ENCODE measurements at places on chromosomes 4 and X. TPM values are rescaled to one million over a fixed set of nuclear protein-coding genes. Genes with fewer than 3 reads are reported as not detected.

DNA sequence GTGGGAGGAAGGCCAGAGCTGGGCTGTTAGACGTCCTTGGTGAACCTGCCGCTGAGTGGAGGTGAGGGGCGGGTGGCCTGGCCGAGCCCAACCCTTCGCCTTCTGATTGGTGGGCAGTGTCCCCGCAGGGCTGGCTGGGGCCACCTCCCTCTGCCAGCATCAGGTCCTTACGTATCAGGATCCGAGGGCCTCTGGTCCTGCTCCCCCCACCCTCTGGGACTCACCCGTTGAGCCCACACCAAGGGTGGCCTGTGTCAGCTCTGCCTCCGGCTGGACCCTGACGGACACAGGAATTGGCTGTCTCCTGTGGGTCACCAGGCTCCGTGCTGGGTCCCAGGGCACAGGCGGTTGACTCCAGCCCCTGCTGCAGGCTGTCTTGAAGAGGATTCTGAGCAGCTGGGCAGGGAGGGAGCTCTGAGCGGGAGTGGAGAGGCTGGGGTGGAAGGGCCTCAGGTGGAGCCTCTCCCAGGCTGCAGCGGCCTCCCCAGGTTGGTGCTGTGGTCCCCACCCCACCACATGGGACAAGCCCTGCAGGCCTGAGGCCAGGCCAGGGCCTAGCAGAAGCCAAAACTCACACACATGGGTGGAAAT lies 58.4 kb upstream of the NKX1-1 start:
- no peak overlapping the region for H3K27ac ChIP-seq
- H3K4me3 ChIP-seq = no peak overlapping the region
- H3K27me3 ChIP-seq = peaks cover 4% of the 10 kb centered on the region
- H3K4me1 ChIP-seq = no peaks in the 10 kb centered on the region

DNA sequence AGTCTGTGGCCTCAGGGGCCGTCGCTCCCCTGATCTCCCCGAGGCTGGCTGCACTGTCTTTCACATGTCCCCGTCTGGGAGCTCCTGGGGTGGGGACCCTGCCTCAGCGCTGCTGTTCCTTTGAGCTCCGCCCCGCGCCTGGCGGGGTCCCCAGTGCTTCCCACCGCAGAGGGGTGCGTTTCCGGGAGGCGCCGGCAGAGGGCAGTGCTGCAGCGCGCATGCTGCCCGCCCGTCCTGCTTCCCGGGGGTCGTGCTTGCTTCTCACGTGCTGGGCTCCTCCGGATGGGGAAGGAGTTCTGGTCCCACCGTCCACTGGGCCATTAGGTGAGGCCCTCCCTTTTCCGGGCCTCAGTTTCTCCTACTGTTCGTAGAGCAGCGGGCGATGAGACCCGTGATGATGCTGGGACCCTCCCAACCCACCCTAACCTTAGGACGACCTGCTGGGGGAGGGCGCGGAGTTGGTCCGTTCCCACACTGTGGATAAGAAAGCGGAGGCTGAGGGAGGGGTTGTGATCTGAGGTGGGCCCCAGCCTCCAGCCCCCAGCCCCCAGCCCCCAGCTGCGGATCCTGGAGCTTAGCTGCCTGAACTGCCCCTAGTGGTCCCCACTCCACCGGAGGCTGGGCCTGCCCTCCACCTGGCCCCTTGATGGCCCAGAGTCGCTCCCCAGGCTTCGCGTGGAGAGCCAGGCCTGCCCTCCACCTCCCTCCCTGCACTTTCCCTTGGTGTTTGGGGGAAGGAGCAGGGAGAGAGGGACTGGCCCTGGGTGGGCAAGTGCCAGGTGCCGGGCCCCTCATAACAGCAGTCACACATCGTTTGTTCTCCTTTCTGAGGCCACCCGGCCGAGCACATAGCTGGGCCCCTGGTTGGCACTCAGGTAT lies 15.3 kb downstream of the CPZ start:
- no peaks in the 10 kb centered on the region for H3K27me3 ChIP-seq
- no peak overlapping the region for H3K27ac ChIP-seq
- peak; percentile 45 for DNase-seq
- no peaks in the 10 kb centered on the region for H3K36me3 ChIP-seq
- H3K4me3 ChIP-seq = no peak overlapping the region

- H3K27ac ChIP-seq = no peak overlapping the region
- H3K4me1 ChIP-seq = peaks cover 4% of the 10 kb centered on the region
- H3K4me3 ChIP-seq = no peak overlapping the region
- H3K27me3 ChIP-seq = no peaks in the 10 kb centered on the region
These were observed 9.8 kb downstream of the NDNF start for GRCh38 chr4:121062521-121062920.

GRCh38 chr4:41611881-41612871 lies 74.2 kb downstream of the LIMCH1 start:
- DNase-seq = peak; percentile 84
- peak overlapping the region; percentile 43 for H3K27ac ChIP-seq
- H3K27me3 ChIP-seq = no peaks in the 10 kb centered on the region

- peak overlapping the region; percentile 65 for H3K27ac ChIP-seq
- no peaks in the 10 kb centered on the region for H3K4me1 ChIP-seq
- H3K27me3 ChIP-seq = no peaks in the 10 kb centered on the region
- no peak for DNase-seq
These were observed 52.3 kb downstream of the KIAA0232 start for GRCh38 chr4:6834867-6835266.

- no peak for DNase-seq
- H3K4me3 ChIP-seq = no peak overlapping the region
- H3K36me3 ChIP-seq = no peaks in the 10 kb centered on the region
- H3K27me3 ChIP-seq = no peaks in the 10 kb centered on the region
- no peak overlapping the region for H3K27ac ChIP-seq
These were observed 61.0 kb downstream of the REELD1 start for GRCh38 chr4:146275370-146275769.

- H3K4me3 ChIP-seq = peak overlapping the region; percentile 83
- no peaks in the 10 kb centered on the region for H3K27me3 ChIP-seq
- H3K4me1 ChIP-seq = peaks cover 27% of the 10 kb centered on the region
- H3K36me3 ChIP-seq = no peaks in the 10 kb centered on the region
These were observed 777 bp upstream of the WDFY3 start for GRCh38 chr4:84967243-84967690.

DNA sequence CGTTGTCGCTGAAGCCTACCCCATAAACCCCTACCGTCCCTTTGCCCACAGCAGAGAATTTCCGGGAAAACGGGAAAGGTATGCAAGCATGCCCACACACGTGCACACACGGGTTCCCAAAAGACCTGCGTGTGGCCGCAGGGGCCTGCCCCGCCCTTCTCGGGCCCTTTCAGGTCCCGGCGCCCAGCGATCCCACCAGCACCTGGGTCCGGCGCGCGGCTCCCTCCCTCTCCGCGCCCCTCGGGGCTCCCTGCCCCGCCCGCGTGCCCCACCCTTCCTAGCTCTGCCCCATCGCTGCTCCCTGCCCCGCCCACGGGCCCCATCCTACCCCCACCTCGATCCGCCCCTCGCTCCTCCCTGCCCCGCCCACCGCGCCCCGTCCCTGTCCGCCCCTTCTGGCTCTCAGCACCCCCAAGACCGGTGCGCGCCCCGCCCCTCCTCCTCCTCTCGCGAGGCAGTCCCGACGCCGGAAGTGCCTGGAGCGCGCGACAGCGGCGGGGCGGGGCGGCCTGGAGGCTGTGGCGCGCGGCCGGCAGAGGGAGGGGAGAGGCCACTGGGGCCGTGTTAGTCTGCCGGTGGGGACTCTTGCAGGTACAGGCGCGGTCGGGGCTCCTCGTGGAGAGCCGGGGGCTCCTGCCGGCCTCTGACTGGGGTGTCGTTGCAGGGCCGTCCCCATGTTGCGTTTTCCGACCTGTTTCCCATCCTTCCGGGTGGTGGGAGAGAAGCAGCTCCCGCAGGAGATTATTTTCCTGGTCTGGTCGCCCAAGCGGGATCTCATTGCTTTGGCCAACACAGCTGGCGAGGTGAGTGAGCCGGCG lies at the start of gene ANAPC4:
Gene ANAPC4, plus strand, starts transcription at position 510 of the 818 bp plus-strand sequence. Its CDS starts 165 bp downstream, at position 675.
- peak; percentile 94 for DNase-seq
- peaks cover 9% of the 10 kb centered on the region for H3K36me3 ChIP-seq
- peak within 1 kb of the TSS; percentile 80 for H3K4me3 ChIP-seq
- no peaks in the 10 kb centered on the region for H3K27me3 ChIP-seq

- no peaks in the 10 kb centered on the region for H3K4me1 ChIP-seq
- no peak overlapping the region for H3K27ac ChIP-seq
- H3K4me3 ChIP-seq = no peak overlapping the region
- peaks cover 26% of the 10 kb centered on the region for H3K27me3 ChIP-seq
- H3K36me3 ChIP-seq = no peaks in the 10 kb centered on the region
- DNase-seq = peak; percentile 39
These were observed 6.6 kb downstream of the GUCY2F start for GRCh38 chrX:109475174-109475891.

- no peaks in the 10 kb centered on the region for H3K27me3 ChIP-seq
- H3K36me3 ChIP-seq = no peaks in the 10 kb centered on the region
- DNase-seq = peak; percentile 7
- no peak overlapping the region for H3K27ac ChIP-seq
These were observed 2153.6 kb upstream of the AGA start for GRCh38 chr4:179595671-179596410.

GRCh38 chr4:176186671-176187395 lies 8.6 kb downstream of the SPATA4 start:
- H3K27me3 ChIP-seq = no peaks in the 10 kb centered on the region
- DNase-seq = peak; percentile 63
- no peaks in the 10 kb centered on the region for H3K4me1 ChIP-seq
- no peaks in the 10 kb centered on the region for H3K36me3 ChIP-seq
- H3K27ac ChIP-seq = no peak overlapping the region

- H3K4me3 ChIP-seq = no peak overlapping the region
- no peaks in the 10 kb centered on the region for H3K4me1 ChIP-seq
These were observed 20.2 kb upstream of the LRBA start for GRCh38 chr4:151035328-151035727.

DNA sequence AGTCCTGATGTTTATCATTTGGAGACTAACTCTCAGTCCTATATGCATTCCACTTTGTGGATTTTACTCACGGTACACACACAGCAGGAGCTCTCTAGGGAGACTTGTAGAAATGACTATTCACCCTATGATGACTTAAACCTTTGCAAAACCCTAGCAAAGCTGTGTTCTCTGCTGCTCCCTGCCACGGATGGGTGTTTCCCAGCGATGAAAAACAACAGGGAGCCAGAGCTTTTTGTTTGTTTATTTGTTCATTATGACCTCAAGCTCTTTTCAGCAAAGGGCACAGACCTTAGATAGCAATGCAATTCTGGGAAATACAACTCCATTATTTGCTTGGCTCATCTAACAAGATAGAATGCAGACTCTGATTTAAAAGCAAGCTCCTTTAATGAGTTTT lies 156.6 kb downstream of the GRIA3 start:
- H3K27ac ChIP-seq = no peak overlapping the region
- H3K4me1 ChIP-seq = no peaks in the 10 kb centered on the region
- DNase-seq = no peak
- no peaks in the 10 kb centered on the region for H3K27me3 ChIP-seq
- no peak overlapping the region for H3K4me3 ChIP-seq
- H3K36me3 ChIP-seq = no peaks in the 10 kb centered on the region

- H3K4me1 ChIP-seq = no peaks in the 10 kb centered on the region
- no peak for DNase-seq
- H3K4me3 ChIP-seq = no peak overlapping the region
These were observed 102.4 kb upstream of the PLAC1 start for GRCh38 chrX:134760650-134761049.

- DNase-seq = no peak
- H3K4me1 ChIP-seq = peaks cover 14% of the 10 kb centered on the region
- no peak overlapping the region for H3K27ac ChIP-seq
- H3K36me3 ChIP-seq = no peaks in the 10 kb centered on the region
- H3K27me3 ChIP-seq = no peaks in the 10 kb centered on the region
- H3K4me3 ChIP-seq = no peak overlapping the region
These were observed 52.8 kb downstream of the GPRIN3 start for GRCh38 chr4:89254847-89255246.

DNA sequence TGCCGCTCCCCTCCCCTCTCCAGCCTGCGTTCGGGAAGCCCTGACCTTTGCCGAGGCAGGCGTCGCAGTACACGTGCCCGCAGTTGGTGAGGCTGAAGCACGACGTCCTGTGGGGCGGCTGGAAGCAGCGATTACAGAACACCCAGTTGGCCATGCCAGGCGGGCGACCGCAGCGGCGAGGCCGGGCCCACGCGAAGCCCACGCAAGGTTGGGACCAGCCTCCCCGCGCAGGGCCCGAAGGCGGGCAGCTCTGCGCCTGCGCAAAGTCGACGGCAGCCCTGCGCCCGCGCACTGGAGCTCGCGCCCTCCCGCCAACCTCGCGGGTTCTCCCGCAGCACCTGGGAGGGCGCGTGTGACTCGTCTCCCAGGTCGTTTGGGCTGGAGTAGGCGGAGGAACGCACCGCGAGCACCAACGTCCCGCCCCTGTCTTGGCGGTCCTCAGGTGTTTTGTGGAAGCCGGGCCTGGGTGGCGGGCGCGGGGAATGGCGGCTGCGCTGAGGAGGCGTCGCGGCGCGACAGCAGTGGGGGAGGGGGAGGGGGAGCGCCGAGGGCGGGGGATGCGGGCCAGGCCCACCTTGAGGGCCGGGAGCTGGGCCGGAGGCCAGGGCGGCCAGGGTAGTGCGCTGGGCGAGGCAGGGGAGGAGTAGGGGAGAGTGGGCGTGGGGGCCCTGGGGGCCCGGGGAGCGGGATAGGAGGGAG lies at the start of gene RNF212:
Gene RNF212, minus strand, starts transcription at position 254 of the 699 bp plus-strand sequence. Its CDS starts 100 bp downstream, at position 154.
- peak; percentile 7 for DNase-seq
- peaks cover 2% of the 10 kb centered on the region for H3K4me1 ChIP-seq
- peak within 1 kb of the TSS; percentile 60 for H3K27ac ChIP-seq
- no peaks in the 10 kb centered on the region for H3K27me3 ChIP-seq

DNA sequence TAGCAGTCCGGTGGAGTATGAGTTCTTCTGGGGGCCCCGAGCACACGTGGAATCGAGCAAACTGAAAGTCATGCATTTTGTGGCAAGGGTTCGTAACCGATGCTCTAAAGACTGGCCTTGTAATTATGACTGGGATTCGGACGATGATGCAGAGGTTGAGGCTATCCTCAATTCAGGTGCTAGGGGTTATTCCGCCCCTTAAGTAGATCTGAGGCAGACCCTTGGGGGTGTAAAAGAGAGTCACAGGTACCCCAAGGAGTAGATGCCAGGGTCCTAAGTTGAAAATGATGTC lies 852 bp downstream of the MAGEH1 start:
- no peaks in the 10 kb centered on the region for H3K27me3 ChIP-seq
- DNase-seq = no peak
- H3K4me3 ChIP-seq = peak overlapping the region; percentile 61
- no peaks in the 10 kb centered on the region for H3K4me1 ChIP-seq

DNA sequence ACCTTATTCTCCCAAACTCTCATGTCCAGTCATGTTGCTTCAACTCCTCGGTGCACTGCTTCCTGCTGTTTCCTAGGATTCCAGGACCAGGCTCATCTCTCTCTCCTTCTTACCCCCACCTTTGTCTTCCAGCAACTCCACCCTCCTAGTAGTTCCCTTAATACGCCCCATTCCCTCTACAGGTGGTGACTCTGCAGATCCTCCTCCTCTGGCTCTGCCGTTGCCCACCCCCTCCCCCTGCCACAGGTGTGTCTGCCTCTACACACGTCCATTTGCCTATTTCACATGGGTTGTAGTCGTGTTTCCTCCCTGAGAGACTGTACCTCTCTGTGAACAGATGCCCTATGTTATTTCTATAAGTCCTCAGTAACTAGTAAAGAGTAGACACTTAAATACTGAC lies 32.4 kb downstream of the CDS1 start:
- no peak for DNase-seq
- H3K27ac ChIP-seq = no peak overlapping the region
- no peaks in the 10 kb centered on the region for H3K4me1 ChIP-seq
- H3K36me3 ChIP-seq = no peaks in the 10 kb centered on the region
- H3K27me3 ChIP-seq = no peaks in the 10 kb centered on the region

Gene KLB
- polyA plus RNA-seq = 0.06 TPM

Gene DDX53
- polyA plus RNA-seq = not detected

Gene SHROOM3
- polyA plus RNA-seq = 14.4 TPM

Gene CLDN34
- polyA plus RNA-seq = 0.18 TPM

Gene PLK4
- 1.2 TPM for polyA plus RNA-seq

Gene CHIC2
- 12.6 TPM for polyA plus RNA-seq

Gene SEPTIN6
- polyA plus RNA-seq = 13.5 TPM

Gene PCDH18
- polyA plus RNA-seq = 3.4 TPM

All from lung (tissue), 17 donors.